Hepatocyte (in vitro differentiated cells): ENCODE measurements at places on chromosomes 1 and 21. TPM values are rescaled to one million over a fixed set of nuclear protein-coding genes. Genes with fewer than 3 reads are reported as not detected.

AMIGO1 gene
- 2.0 and 2.6 TPM in 2 replicates for polyA plus RNA-seq

LCE3D gene
- not detected in 2 replicates for polyA plus RNA-seq

FTCD gene
- 60.9 and 76.8 TPM in 2 replicates for polyA plus RNA-seq

CRYZL1 gene
- 41.5 and 49.8 TPM in 2 replicates for polyA plus RNA-seq

PPP1R15B gene
- 31.2 and 34.0 TPM in 2 replicates for polyA plus RNA-seq

CORT gene
- polyA plus RNA-seq, result 0.19 and 0.27 TPM in 2 replicates

BROX gene
- polyA plus RNA-seq, result 19.4 and 19.6 TPM in 2 replicates

CAMK2N1 gene
- polyA plus RNA-seq, result 39.4 and 45.5 TPM in 2 replicates

POU3F1 gene
- polyA plus RNA-seq, result 0.73 and 0.83 TPM in 2 replicates

KCND3 gene
- polyA plus RNA-seq, result 1.1 and 1.4 TPM in 2 replicates

TFF2 gene
- polyA plus RNA-seq, result 28.1 and 58.7 TPM in 2 replicates

XKR8 gene
- polyA plus RNA-seq, result 17.4 and 20.2 TPM in 2 replicates

MPL gene
- polyA plus RNA-seq, result 0.16 and 0.54 TPM in 2 replicates

C1QB gene
- 11.9 and 18.0 TPM in 2 replicates for polyA plus RNA-seq

OLIG2 gene
- not detected in 2 replicates for polyA plus RNA-seq

CNR2 gene
- polyA plus RNA-seq, result not detected in 2 replicates

MSH4 gene
- 0.13 and 0.19 TPM in 2 replicates for polyA plus RNA-seq

RNF186 gene
- polyA plus RNA-seq, result 1.4 and 2.0 TPM in 2 replicates

PLEKHA6 gene
- 12.4 and 14.3 TPM in 2 replicates for polyA plus RNA-seq
